Activated CD4-positive, CD25-positive, alpha-beta regulatory T cell (primary cell): ENCODE measurements at places on chromosomes 11 and 22.

DNA sequence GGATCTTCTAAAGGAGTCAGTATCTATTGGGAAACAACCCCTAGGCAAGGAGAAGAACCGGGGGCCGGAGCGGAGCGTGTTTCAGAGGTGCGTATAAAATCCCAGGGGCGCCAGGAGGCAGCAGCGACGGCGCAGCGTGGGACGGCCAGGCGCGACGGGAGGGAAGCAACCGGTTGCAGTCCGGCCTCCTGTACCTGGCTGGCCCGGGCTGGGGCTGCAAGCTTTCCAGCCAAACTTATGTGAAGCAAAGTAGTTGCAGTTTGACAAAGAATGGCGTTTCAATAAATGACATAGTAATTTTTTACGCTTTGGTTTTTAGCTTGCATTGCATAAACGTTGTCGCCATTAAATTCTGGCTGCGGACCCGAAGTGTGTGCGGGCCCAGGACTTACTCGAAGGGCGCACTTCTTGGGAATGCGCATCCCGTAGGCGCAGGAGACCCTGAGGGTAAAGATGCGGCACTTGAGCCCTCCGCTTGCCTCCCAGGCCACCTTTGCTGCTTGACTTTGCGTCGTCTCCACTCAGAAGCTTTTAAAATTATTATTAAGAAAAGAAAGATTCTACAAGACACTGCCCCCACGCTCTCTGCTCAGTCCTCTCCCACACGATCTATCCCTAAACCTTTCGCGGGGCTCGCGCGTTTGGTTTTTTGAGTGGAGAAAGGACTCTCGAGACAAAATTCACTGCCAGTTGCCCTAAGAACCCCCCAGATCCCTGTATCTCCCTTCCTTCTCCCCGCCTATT lies 1.6 kb upstream of the WT1 start:
- no peak for DNase-seq

GRCh38 chr22:43396321-43396933 lies 15.4 kb upstream of the MPPED1 start:
- no peak for DNase-seq

DNA sequence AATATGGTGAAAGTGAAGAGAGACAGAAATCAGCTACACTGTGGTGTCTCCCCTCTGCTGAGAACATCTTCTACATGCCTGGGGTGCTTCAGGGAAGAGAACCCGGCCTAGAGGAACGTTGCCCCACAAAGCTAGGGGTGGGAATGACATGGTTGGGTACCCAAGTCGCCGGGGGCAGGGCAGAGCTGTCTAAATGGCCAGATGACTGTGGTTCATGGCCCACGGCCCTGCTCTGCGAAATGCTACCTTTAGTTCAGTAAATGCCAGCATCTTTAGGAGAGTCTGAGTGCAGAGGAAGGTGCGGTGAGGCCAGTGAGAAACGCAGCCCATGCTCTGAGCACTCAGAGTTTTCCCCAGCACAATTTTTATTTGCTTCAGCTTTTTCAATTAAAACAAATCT lies 12.8 kb downstream of the BRD1 start:
- no peak for DNase-seq

- DNase-seq: no peak
These were observed 148.0 kb upstream of the B3GAT1 start for GRCh38 chr11:134560066-134560465.

DNA sequence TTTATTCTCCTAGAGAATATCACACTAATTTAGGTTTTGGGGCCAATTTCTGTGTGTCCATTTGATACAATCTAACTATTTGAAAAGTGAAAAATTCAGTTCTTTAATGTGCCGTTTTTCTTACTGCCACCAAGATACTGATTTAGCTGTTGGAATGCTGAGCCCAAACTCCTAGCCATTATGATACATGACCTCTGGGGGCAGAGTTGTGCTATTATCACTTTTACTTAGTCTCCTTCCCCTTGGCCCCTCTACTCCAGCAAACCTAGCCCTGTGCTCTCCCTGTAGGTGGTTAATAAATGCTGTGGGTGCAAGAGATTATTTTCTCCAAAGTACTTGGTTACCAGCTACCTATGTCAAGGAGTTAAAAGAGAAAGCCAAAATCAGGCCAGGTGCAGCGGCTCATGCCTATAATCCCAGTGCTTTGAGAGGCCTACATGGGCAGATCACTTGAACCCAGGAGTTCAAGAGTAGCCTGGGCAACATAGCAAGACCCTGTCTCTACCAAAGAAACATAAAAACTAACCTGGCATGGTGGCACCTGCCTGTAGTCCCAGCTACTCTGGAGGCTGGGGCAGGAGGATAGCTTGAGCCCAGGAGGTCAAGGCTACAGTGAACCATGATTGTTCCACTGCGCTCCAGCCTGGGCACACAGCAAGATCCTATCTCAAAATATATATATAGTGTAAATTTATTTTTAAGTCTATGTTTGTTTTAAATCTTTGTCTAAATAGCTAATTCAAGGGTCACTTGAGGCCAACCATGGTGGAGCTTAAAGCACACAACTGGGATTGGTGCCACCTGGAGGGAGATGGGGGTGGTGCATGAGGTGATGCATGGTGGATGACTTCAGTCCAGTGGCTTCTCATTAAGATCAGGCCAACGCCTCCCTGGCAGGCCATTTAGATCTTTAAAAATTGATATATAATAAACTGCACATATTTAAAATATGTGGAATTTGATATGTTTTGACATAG lies 193.2 kb upstream of the PLET1 start:
- no peak for DNase-seq

DNA sequence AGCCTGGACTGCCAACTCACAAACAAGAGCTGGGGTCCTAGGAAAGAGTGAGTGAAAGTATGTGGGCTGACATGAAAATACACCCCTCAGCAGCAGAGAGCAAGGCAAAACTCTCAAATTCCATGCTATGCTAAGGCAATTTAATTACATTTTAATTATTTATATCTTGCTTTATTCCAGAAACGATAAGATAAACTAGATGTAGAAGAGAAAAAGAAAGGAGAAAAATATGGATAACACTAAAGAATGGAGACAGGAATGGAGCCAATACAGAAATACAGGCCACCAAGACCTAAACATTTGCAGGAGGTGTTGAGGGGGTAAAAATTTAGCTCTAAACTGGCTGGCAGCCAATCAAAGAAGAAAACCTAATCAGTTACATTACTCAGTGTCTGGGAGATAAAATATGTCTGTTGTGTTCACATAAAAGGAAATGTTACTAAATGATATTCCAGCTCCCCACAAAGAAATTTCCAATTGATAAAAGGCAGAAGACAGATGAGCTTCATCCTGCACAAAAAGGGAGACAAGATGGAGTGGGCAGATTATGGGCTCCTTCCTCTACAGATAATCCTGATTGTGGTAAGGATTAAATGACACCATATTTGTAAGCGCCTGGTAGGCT lies 223.5 kb upstream of the BLID start:
- no peak for DNase-seq

GRCh38 chr22:43566021-43566420 lies 154.2 kb downstream of the MPPED1 start:
- DNase-seq: no peak
